CD4-positive, alpha-beta T cell treated with Interleukin-12 subunit alpha and Interleukin-12 subunit beta, for 1 hour (primary cell): ENCODE measurements at places on chromosomes 7 and 10.

DNA sequence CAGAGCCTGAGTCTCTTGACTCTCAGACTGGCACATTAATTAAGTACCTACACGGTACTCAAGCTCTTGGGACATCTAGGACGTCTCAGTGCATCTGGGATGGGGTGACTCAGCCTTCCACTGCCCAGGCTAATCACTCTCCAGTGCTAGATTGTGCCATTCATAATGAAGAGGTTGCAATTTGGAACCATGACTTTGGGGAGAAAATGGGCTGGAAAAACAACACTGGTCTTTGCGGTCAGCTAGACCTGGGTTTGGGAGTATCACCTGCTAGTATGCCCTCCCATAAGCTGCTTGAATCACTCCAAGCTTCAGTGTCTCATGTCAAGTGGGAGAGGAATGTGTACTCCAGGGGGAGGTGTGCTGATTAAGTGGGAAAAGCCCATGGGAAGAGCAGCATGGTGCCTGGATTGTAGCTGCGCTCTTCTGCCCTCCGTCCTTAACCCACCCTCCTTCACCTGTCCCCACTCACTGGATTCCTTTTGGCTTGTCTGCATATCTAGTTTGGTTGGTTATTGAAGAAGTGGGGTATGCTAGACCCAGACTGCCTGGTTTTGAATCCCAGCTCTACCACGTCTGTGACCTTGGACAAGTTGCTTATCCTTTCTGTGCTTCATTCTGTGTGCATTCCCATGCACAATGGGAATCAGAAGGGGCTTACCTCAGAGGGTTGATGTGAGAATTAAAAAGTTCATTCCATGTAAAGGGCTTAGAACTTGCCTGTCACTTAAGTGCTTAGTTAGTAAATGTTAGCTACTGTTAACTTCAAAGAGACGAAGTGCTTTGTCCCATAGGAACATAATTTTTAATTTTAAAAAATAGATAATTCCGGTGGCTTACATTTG lies 3.8 kb downstream of the NFE2L3 start:
- DNase-seq: no peak

- no peak for DNase-seq
These were observed 903 bp upstream of the KCNMA1 start for GRCh38 chr10:77638321-77639101.

- DNase-seq: peak; percentile 61
These were observed 2.4 kb upstream of the TAS2R38 start for GRCh38 chr7:141975806-141976523.

DNA sequence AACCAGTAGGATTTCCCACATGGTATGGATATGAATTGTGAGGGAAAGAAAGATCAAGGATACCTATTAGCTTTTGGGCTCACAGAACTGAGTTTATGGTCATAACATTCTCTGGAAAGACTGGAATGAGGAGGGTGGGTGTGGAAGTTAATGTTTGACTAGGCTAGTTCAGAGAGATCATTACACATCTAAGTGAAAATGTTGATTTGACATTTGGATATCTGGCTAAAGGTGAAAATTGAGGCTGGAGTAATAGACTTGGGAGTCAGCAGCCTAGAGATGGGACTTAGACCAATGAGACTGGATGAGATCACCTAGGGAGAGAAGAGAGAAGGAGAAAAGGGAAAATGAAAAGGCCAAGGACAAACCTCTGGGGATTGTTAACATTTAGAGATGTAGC lies 437.3 kb downstream of the CCSER2 start:
- no peak for DNase-seq

DNA sequence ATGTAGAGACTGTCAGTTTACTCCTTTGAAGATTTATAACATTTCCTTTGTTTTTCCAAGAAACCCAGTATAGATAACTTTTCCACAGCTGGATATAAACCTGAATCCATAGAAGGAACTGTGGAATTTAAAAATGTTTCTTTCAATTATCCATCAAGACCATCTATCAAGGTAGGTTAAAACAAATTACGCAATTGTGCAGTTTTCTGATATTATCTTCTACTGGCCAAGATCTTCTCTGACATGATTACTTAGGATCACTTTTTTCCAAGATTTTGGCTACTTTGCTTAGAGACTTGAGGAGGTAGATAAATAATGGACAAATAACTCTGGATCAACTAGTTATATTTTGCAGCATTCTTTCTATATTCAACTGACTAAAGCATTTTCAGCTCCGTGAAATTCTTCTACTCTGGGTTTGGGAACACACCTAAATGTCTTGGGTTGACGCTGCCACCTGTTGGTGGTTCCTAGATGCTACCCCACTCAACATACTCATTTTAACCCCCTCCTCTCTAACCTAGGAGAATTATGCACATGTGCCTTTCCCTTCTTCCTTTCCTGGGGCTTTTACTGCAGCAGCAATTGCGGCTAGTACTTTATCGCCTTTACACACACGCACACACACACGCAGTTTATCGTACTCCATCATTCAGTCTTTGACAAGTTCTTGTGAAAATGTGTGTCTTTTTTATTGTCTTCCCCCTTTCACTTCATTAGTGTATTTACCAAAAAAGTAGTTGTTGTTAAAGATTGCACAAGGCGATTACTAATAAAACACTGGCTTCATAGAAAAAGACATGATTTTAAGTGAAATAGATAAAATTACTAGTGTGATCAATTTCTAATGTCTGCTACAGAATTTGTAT lies 32.7 kb downstream of the ABCB5 start:
- no peak for DNase-seq

DNA sequence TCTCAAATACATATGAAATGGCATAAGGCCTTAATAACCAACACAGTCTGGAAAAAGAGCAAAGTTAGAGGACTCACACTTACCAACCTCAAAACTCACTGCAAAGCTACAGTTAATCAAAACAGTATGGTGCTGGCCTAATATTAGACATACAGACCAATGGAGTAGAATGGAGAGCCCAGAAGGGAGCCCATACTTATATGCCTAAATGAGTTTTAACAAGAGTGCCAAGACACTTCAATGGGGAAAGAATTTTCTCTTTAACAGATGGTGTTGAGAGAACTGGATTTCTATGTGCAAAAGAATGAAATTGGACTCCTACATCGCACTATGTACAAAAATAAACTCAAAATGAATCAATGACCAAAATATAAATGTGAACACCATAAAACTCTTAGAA lies 522.6 kb downstream of the AUTS2 start:
- DNase-seq: no peak

DNA sequence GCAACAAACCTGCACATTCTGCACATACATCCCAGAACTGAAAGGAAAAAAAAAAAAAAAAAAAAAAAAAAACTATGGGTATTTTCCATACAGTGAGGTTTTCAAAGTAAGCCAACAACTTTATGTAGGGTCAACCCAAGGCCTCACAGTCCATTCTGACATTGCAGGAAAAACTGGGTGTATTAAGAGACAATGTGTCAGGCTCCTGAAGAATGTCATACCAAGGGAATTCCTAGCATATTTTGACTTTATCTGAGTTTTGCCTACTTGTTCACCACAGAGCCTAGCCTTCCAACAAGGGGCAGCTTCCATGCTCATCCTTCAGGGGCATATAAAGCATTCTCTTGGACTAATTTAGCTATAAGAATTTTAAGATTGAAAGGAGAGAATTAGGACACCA lies 368.9 kb downstream of the PLXDC2 start:
- no peak for DNase-seq

DNA sequence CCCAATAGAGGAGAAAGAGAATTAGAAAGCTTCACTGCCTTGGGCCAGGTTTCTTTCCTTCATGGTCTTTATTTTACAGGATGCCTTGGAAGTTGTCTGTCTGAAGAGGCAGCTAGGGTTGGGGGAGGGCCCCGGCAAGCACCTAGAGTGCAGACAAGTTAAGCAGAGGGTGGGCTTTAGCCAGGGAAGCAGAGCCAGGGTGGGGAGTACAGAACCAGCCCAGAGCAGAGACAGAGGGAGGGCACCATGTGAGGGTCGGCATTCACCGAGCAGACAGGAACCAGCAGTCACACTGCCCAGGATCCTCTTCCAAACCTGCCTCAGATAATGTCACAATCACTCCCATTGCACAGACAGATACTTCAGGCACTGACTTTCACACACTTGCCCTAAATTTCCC lies 75.9 kb downstream of the ADARB2 start:
- no peak for DNase-seq

DNA sequence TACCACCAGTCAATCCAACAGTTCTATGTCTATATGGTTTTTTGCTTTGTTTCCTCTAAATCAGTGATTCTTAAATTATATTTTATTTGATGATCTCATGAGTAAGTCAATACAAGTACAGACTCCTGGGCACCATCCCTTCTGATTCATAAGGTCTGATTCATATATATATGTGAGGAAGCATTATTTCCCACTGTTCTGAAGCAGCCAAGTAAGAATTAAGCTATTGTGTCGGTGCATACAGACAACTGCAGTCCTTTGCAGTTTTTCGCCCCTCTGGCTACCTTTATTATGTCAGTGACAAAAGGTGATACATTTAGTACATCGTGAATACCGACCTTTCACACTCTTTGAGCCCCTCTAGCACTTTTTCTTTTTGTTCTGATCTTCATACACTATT lies 1079.6 kb upstream of the C7orf33 start:
- DNase-seq: no peak

DNA sequence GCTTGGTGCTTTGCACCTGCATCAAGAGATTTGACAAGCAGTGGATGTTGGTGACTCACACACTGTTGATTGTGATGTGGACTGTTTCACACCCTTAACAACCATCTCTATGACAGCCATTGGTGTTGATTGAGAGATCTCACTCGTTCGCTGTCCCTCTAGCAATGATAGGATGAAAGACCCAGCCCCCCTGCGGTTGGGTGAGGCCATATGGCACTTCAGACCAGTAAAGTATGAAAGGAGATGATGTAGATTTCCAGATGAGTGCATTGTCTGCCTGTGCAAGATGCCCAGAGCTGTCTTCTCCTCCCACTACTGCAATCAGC lies 138.7 kb upstream of the PRR15 start:
- no peak for DNase-seq

DNA sequence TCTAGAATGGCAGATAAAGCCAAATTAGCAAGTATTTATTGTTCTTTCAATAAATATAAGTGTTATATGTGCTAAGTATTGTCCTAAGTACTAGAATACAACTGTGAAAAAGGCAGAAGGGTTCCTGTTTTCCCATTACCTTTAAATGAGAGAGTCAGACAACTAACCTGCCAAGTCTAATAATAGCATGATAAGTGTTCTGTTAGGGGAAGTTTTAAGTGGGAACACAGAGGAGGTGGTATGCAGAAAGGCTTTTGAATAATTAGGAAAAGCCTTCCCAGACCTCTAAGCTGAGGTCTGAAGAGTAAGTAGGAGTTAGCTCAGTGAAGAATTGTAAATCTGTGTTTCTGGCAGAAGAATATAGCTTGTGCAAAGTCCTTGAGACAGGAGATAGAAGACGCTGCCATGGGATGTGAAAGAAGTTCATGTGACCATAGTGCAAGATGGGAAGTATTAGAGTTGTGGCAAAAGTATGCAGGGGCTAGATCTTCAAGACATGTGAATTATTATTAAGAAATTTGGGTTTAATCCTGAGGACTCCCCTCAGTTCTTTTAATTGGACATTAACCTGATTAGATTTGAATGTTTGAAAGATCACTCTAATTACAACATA lies 12.5 kb downstream of the SHOC2 start:
- no peak for DNase-seq

DNA sequence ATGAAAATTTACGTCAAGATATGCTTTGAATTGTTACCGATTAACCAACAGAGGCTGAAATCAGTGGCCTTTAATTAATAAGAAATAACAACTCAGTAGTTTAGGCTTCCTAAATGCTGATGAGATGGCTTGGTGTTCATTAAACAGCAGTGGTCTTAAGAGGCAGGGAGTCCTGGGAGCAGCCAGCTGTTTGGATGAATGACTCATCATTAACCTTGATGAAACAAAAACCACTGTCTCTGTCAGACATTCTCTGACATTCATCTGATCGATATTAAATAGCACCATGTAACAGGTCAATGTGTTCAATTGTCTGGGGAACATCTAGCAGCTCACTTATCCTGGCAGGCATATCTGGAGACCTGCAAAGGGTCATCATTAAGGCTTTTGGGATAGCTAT lies 234.2 kb upstream of the LRRN3 start:
- DNase-seq: no peak

DNA sequence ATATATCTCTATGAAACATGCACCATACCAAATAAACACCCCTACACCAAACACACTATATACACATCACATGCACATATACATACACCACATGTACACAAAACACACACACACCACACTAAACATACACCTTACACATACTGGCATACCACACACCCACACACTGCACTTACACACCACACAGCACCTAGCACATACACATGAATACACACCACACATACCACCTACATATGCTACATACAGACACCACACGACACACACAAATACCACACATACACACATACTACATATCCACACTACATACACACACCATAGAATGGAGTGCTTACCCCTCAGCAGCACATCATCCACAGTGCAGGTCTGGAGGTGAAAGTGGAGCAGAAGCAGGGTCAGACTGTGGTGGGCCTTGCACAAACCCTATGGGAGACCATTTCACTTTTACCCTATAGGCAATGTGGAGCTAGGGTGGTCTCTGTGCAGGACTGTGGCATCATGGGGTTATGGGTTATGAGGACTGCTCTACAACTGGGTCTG lies 64.6 kb downstream of the WDFY4 start:
- no peak for DNase-seq

DNA sequence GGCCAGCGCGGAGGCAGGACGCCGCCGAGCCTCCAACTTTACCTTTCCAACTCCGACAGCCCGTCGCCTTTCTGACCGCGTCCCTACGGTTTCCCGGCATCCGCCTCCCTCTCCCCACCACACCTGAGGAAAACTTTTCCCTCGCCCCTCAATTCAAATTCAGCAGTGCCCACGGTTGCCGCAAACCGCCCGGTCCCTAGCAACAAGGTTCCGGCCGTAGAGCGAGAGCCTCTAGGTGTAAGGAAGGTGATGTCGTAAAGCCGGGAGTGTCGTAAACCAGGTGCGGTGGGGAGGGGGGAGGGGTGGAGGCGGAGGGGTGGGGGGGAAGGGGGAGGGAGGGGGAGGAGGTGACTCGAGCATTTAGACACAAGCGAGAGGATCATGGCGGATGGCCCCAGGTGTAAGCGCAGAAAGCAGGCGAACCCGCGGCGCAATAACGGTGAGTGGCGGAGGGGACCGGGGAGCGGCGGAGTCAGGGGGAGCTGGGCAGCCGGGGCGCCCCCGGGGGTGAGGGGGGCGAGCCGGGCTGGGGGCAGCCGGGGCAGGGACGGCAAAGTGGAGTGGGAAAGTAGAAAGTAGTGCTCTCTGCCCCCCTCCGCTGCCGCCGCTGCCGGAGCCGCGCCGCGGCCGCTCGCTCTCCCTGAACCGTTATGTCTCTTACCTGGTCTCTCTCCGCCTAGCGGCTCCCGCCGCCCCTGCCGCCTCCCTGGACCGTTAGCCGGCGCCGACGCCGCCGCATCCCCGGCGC lies at the start of gene ZEB1:
Gene ZEB1 (plus strand): TSS at position 363 of the 748 bp plus-strand sequence. CDS start 19 bp downstream, at position 382.
- peak; percentile 93 for DNase-seq

- peak; percentile 1 for DNase-seq
These were observed 186.1 kb downstream of the BMPER start for GRCh38 chr7:34091321-34091917.

DNA sequence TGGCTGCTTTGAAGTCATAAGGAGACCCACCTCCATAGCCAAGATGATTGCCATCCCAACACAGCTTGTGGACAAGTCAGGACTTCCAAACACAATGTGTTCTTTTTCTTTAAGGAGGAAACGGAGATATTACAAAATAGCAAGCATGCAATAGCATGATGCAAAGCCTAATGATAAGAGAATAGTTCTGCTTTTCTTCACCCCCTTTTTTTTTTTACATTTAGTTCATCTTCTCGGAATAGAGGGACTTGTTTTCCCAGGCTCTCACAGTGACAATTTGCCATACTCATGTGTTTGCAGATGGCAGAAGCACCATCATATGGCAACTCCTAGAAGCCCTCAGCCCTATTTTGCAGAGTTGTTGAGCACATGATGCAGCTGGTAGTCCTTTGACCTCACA lies 119.8 kb downstream of the ITGB8 start:
- DNase-seq: no peak
